ENCODE measurements at places on chromosomes 3 and 15. TPM values are rescaled to one million over a fixed set of nuclear protein-coding genes. Genes with fewer than 3 reads are reported as not detected.

CPNE9 gene
- not detected for total RNA-seq

ADIPOQ gene
- not detected for total RNA-seq

SLC51A gene
- total RNA-seq, result not detected

B3GALNT1 gene
- 12.3 TPM for total RNA-seq

VIPR1 gene
- total RNA-seq, result 2.0 TPM

SNX33 gene
- total RNA-seq, result 22.5 TPM

EPHA3 gene
- total RNA-seq, result 0.22 TPM

KLHL40 gene
- total RNA-seq, result not detected

CAMP gene
- total RNA-seq, result not detected

KNG1 gene
- not detected for total RNA-seq

ZKSCAN7 gene
- total RNA-seq, result 5.0 TPM

ACKR4 gene
- total RNA-seq, result 3.4 TPM

PPP1R14D gene
- total RNA-seq, result not detected

GPR27 gene
- total RNA-seq, result not detected

CISH gene
- total RNA-seq, result 2.0 TPM

SNURF gene
- total RNA-seq, result 4.2 TPM

SLC12A6 gene
- total RNA-seq, result 19.5 TPM

RNF7 gene
- 55.3 TPM for total RNA-seq

PRR20G gene
- not detected for total RNA-seq

LRRC2 gene
- 1.4 TPM for total RNA-seq

AQP9 gene
- under 0.01 TPM for total RNA-seq

EDC3 gene
- total RNA-seq, result 11.2 TPM

CFAP44 gene
- 2.4 TPM for total RNA-seq

GMNC gene
- total RNA-seq, result 0.14 TPM

RASGRP1 gene
- total RNA-seq, result not detected

CPLX3 gene
- total RNA-seq, result not detected

EIF2A gene
- total RNA-seq, result 169 TPM

ITGB5 gene
- 247 TPM for total RNA-seq

CEP152 gene
- 5.0 TPM for total RNA-seq

ZNF502 gene
- 3.9 TPM for total RNA-seq

ANKDD1A gene
- total RNA-seq, result 3.5 TPM

ITGA11 gene
- total RNA-seq, result 57.8 TPM

SOX14 gene
- not detected for total RNA-seq

SCN5A gene
- total RNA-seq, result 1.1 TPM

THAP10 gene
- 1.8 TPM for total RNA-seq

SATB1 gene
- 8.8 TPM for total RNA-seq

RETNLB gene
- total RNA-seq, result not detected

CCDC39 gene
- total RNA-seq, result not detected

GOLGA8T gene
- not detected for total RNA-seq

STRC gene
- not detected for total RNA-seq

WDR93 gene
- not detected for total RNA-seq

ROPN1 gene
- total RNA-seq, result not detected

LRRIQ4 gene
- 0.14 TPM for total RNA-seq

SLC28A1 gene
- total RNA-seq, result not detected

CTDSPL2 gene
- 47.9 TPM for total RNA-seq

ZIC4 gene
- total RNA-seq, result not detected

BBS4 gene
- total RNA-seq, result 34.8 TPM

NPAP1 gene
- total RNA-seq, result not detected

MEX3B gene
- total RNA-seq, result 9.6 TPM
